ENCODE measurements at places on chromosomes 1 and 21. TPM values are rescaled to one million over a fixed set of nuclear protein-coding genes. Genes with fewer than 3 reads are reported as not detected.

The CCDC30 gene
- total RNA-seq: 0.53 TPM

The A3GALT2 gene
- total RNA-seq: not detected

The NEXN gene
- total RNA-seq: 6.1 TPM

The C1QTNF12 gene
- total RNA-seq: 1.1 TPM

The AHDC1 gene
- total RNA-seq: 8.9 TPM

The THEM5 gene
- total RNA-seq: not detected

The SPATA21 gene
- total RNA-seq: under 0.01 TPM

The PODN gene
- 0.29 TPM for total RNA-seq

The CASZ1 gene
- total RNA-seq: 3.7 TPM

The STUM gene
- total RNA-seq: not detected

The BATF3 gene
- 0.65 TPM for total RNA-seq

The OR2T33 gene
- not detected for total RNA-seq

The WNT4 gene
- total RNA-seq: 0.29 TPM

The SLC35D1 gene
- 7.7 TPM for total RNA-seq

The MASP2 gene
- total RNA-seq: not detected

The GUCA2A gene
- total RNA-seq: not detected

The GALNT2 gene
- total RNA-seq: 85.1 TPM

The FMO5 gene
- 1.1 TPM for total RNA-seq

The ALPL gene
- total RNA-seq: not detected

The ADAMTS1 gene
- total RNA-seq: 144 TPM

The ACKR1 gene
- 0.13 TPM for total RNA-seq

The OR6N2 gene
- total RNA-seq: not detected

The TMEM51 gene
- 9.2 TPM for total RNA-seq

The OR2L13 gene
- total RNA-seq: not detected

The CD247 gene
- 0.53 TPM for total RNA-seq

The FAM72C gene
- total RNA-seq: 1.4 TPM

The DNALI1 gene
- total RNA-seq: 2.9 TPM

The FYB2 gene
- not detected for total RNA-seq

The COL16A1 gene
- 0.93 TPM for total RNA-seq

The OR2L5 gene
- total RNA-seq: not detected

The DCDC2B gene
- not detected for total RNA-seq

The MFSD2A gene
- total RNA-seq: 5.3 TPM

The ERICH3 gene
- not detected for total RNA-seq

The MIXL1 gene
- 0.13 TPM for total RNA-seq

The CYP2J2 gene
- total RNA-seq: 0.22 TPM

The CA6 gene
- not detected for total RNA-seq

The SERINC2 gene
- 6.0 TPM for total RNA-seq

The S100B gene
- total RNA-seq: not detected

The GJA9 gene
- total RNA-seq: not detected

The KRTAP13-2 gene
- not detected for total RNA-seq

The ADGRB2 gene
- total RNA-seq: 0.79 TPM

The ZNF678 gene
- total RNA-seq: 15.6 TPM

The LAD1 gene
- total RNA-seq: not detected

The KIF21B gene
- 2.7 TPM for total RNA-seq
